ENCODE measurements at places on chromosomes 16 and 17.

DNA sequence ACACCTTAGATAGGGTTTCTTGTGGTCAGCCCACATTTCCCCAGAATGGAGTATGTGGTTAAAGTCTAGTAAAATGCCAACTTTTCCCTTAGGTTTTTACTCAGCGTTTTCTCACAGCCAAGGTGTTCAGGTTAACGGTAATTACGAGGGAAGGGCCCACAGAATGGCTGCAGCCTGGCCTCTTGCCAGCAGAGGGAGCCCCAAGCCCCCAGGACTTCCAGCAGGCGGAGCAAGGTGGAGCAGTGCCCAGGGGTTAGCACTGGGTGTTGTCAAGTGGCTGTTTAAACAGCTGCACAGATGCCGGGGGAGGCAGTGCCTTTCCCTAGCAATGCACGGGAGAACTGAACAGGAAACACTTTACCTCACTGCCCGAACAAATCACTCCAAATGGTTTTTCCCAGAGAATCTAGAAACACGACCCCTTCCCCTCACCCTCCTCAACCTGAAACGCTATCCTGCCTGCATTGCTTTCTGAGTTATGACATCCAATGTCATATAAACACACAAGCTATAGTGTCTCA is 6.6 kb downstream of the PHB1 start:
- peak; percentile 71 for DNase-seq

DNA sequence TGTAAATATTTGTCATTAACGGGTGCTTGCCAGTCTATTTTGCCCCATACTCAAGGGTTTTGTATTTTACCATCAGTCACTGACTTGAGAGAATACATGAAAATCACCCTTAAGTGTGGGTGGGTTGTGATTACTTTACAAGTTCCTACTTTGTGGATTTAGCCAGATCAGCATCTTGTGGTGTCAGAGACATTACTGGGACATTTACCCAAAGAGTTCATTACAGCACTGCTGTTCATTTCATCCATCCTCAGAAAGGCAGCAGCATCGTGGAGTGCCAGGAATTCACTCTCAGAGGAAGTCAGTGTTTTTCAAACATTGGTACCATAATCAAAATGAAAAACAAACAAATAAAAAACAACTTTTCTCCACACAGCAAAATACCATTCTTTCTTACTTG is 110.8 kb downstream of the CNTNAP4 start:
- no peak for DNase-seq

DNA sequence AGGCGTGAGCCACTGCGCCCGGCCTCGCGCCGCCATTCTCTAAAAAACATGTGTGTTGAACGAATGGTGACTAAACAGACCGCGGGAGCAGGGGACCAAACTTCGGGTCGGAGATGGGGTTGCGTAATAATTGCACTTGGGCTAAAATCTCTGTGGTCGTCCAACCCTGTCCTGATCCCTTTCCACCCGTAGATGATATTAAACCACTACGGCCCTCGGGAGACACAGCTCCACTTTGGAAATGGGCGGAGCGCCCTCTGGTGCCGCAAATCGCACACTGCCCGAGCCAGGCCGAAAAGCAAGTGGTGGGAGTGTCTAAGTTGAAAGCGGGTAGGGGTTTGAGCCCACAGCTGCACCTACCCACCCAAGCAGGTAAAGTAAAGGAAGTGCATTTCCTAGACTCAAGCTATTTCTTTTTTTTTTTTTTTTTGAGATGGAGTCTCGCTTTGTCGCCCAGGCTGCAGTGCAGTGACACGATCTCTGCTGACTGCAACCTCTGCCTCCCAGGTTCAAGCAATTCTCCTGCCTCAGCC is 17.0 kb downstream of the CAVIN1 start:
- DNase-seq: no peak

DNA sequence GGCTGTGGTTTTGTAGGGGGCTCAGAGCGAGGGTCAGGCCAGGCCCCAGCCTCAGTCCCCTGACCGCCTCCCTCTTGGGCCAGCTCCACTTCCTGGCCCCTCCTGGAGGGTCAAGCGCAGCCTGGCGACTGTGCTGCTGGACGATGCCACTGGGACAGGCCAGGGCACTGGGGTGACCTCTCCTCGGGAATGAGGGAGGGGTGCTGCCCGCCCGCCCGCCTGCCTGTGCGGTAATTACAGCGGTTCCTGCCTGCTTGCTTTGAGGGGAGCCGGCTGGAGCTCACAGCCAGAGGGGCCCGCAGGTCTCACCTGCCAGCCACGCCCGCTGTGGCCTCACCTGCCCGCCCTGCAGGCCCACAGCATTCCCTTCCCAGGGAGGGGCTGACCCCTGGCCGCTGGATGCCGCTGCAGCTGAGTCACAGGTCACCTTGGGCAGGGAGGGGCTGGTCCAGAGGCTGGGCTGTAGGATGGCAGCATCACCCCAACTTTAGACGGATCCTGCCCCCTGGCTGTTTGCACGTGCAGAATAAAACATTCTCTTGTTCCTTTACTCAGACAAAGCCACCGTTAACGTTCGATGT is 76.7 kb upstream of the CBX4 start:
- no peak for DNase-seq

- no peak for DNase-seq
Observed at GRCh38 chr17:1039123-1039507, 42.2 kb downstream of the TIMM22 start.

DNA sequence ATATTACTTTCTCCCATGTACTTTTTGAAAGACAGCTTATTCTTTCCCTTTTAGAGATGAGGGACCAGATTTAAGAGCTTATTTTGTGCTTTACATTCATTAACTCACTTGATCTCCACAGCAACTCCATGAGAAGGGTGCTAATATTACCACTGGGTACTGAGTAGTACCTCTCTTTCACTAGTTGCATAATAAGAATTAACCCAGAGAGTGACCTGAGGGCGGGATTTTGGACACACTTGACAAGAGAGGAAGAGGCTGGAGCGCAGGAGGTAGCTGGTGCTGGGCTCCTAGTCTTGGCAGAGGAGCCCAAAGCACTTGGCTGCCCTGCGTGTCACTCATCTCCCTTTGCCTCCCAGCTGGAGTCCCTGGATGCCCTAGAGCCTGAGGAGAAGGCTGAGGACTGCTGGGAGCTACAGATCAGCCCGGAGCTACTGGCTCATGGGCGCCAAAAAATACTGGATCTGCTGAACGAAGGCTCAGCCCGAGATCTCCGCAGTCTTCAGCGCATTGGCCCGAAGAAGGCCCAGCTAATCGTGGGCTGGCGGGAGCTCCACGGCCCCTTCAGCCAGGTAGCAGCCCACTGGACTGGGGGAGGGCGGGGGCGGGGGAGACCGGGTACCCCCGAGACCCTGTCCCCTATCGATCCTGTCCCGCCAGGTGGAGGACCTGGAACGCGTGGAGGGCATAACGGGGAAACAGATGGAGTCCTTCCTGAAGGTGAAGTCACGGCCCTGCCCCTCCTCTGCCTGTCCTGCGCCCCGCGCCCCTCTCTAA is 1.7 kb upstream of the MAZ start:
- no peak for DNase-seq

DNA sequence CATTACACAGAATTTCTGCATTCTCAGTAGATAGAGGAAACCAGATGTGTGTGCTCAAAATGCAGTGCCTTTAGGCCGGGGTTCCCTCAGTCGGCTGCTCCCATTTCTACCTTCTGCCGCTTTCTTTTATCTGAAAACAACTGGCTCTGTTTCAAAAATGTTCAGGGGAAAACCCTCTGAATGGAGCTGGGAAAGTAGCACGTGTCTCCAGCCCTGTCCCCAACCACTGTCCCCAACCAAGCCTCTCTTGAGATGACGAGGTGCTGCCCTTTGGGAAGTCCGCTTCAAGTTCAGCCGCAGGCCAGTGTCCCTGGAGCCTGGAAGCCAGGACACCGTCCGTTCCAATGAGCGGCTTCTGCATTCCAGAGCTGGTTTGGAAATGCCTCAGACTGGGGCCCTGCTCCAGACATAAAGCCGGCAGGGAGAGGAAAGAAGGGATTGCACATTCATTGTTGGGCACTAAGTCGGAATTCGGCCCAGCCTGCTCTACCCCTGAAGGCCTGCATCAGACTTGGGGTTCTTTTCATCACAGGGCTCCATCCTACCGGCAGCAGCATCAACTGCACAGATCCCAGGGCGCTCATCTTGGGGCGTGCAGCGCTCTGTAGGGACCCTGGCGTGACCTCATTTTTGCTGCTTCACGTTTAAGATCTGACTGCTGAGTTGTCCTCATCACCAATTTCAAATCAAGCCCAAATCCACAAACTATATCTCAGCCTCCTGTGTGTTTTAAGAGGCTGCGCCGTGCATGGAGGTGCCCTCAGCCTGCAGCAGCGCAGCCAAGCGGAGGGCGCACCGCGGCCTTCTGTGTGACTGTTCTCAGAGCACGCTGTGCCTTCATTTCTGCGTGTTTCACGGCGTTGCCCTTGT is 111.3 kb downstream of the BANP start:
- DNase-seq: peak; percentile 48

DNA sequence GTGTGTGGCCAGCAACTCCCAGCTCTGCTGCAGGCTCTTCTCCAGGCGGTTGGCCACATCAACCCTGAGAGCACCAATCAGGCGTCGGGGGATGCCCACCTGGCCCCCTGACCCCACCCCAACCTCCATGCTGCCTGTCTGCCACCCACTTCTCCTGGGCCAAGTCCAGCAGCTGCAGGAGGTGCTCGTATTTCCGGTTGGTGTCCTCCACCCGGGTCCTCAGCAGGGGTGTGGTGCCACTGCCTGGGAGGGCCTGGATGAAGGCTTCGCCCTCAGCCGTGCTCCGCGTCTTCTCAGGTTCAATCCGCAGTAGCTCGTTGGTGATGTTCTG is 44.6 kb downstream of the UBN1 start:
- DNase-seq: no peak

DNA sequence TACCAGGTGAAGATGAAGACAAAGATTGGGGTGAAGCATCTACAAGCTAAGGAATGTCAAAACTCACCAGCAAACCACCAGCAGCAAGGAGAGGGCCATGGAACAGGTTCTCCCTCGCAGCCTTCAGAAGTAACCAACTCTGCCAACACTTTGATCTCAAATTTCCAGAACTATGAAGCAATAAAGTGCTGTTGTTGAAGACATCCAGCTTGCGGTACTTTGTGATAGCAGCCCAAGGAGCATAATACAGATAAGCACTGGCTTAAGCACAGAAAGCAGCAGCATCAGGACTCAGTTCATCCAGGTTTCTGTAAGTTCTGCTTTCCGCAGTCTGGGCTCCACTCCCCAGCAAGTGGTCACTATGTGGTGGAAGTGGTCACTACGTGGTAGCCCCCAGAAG is 16.0 kb upstream of the CDRT4 start:
- DNase-seq: no peak

DNA sequence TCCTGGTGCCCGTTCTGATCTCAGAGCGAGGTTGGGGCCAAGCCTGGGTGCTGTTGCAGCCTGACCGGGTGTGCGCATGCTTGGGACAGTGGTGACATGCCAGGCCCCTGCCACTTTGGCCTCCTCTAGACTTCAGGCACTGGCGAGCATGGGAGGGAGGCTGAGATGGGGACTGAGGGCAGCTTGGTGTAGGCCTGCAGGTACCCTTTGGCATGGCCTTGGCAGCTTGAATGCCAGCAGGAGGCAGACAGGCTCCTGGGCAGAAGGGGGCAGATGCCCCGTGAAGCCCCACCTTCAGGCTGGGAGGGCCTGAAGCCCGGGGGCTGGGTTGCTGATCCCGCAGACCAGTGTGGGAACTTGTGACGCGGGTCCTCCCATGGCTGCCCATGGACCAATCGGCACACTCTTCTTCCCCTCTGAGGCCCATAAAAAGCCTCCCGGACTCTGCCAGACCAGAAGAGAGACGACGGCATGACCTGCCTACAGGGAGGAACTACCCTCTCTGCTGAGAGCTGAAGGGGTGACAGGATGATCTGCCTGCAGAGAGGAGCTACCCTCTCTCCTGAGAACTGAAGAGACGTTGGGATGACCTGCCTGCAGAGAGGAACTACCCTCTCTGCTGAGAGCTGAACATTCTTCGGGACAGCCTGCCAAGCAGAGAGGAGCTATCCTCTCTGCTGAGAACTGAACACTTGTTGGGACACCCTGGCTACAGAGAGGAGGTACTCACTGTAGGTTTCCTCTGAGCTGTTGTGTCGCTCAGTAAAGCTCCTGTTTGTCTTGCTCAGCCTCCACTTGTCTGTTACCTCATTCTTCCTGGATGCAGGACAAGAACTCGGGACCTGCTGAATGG is 17.5 kb downstream of the RHOT1 start:
- no peak for DNase-seq

DNA sequence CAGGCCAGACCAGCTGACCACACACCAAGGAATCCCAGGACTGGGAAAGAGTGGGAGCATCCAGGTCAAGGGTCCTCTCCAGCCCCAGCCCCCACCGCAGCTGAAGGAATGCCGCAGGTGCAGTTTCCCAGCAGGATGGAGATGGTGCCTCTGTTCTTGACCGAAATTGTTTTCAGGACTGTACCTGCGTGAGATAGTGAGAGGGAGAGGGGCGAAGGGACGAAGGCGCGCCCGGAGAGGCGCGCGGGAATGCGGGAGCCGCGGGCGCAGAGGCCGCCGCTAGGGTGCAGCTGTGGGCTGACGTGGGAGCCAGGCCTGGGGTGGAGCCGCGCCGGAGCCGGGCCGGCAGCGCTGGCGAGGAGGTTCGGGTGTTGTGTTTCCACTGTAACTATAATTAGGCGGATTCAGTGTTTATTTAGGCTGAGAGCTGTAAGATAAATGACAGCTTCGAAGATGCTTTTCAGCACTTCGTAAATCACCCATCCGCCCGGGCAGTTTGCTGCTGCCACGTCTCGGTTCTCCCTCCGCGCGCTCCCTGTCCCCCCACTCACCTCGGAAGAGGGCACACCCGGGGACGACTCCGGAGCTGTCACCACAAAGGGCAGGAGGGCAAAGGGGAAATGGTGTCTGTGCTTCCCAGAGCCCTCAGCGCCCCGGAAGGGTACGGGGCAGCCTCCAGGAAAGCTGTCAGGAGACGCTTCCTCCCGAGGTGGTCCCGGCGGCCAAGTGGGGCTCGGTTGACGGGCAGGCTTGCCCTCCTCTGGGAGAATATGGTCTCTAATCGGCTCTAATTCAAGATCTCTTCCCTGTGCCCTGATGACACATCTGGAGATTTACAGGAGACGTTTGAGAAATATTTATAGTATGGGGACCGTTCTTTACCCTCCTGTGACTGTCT is 38.2 kb downstream of the HOXB1 start:
- peak; percentile 71 for DNase-seq

Data from muscle of arm (tissue), 14 donors.